Karpas-422 (cell line): ENCODE measurements at places on chromosomes 2 and 18. TPM values are rescaled to one million over a fixed set of nuclear protein-coding genes. Genes with fewer than 3 reads are reported as not detected.
A peak's percentile ranks its signal among the peaks of the same experiment; 100 is the strongest.

- no peak for DNase-seq
Observed at GRCh38 chr18:56067214-56067894, 479.4 kb upstream of the TCF4 start.

DNA sequence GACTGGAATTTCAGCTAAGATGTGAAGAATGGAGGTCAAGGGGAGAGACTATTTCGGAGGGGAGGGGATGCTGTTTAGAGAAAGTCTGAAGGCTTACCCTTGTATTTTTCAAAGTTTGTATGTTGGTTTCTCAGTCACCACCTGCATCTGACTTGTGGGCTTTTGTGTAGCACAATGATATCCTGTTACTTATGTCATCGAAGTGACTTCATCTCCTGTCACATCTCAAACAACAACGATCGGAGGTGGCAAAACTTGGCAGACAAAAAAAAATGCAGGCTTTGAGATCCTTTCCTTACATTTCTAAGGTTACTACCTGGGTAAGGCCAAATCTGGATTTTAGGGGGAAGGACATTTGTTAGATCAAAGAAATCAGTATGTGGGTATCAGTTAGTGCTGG lies 11.7 kb upstream of the CXCR4 start:
- H3K27me3 ChIP-seq = no peaks in the 10 kb centered on the region
- no peaks in the 10 kb centered on the region for H3K36me3 ChIP-seq
- no peak overlapping the region for H3K27ac ChIP-seq
- H3K4me1 ChIP-seq = peaks cover 33% of the 10 kb centered on the region

DNA sequence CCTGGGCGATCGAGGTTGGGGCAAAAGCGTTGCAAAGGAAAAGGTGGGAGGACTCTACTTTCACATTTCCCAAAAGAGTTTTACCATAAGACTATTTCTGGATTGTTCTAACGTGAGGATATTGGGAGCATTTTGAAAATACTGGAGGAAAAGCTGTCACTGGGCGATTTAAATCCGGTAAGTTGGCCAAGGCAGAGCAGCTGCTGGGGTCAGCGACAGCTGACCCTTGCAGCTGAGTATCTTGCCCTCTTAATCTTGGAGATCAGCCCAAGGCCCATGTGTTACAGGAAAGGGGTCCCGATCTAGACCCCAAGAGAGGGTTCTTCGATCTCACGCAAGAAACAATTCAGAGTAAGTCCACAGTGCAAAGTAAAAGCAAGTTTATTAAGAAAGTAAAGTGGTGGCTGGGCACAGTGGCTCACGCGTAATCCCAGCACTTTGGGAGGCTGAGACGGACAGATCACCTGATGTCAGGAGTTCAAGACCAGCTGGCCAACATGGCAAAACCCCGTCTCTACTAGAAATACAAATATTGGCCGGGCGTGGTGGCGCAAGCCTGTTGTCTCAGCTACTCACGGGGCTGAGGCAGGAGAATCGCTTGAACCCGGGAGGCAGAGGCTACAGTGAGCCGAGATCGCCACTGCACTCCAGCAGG lies 964 bp upstream of the ST3GAL5 start:
- no peaks in the 10 kb centered on the region for H3K36me3 ChIP-seq
- H3K4me3 ChIP-seq = peak overlapping the region; percentile 64
- 0 out of 2 replicates have a peak, but pooled peaks cover 2% of the 10 kb centered on the region for H3K27me3 ChIP-seq

DNA sequence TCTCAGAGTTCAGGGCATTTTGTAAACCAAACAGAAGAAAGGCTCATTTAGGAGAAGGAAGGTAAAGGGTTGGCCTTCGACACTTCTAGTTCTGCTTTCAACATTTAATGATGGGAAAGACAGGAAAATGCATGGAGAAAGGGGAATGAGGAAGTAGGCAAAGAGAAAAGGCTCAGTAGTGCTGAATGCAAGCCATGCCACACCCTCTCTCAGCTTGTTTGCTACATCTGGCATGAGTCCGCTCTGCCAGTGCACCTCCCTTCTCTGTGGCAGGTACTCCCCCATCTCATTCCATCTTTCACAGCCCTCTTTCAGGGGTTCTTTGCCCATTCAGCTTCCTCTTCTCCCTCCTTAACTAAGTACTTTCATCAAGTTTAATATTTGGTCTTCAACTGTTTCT lies 120.9 kb upstream of the ITGB6 start:
- no peak overlapping the region for H3K4me3 ChIP-seq
- H3K4me1 ChIP-seq = no peaks in the 10 kb centered on the region
- H3K27me3 ChIP-seq = no peaks in the 10 kb centered on the region
- no peak overlapping the region for H3K27ac ChIP-seq
- H3K36me3 ChIP-seq = no peaks in the 10 kb centered on the region
- no peak for DNase-seq

- no peaks in the 10 kb centered on the region for H3K36me3 ChIP-seq
- H3K4me3 ChIP-seq = no peak overlapping the region
- no peaks in the 10 kb centered on the region for H3K4me1 ChIP-seq
- no peak for DNase-seq
- no peak overlapping the region for H3K27ac ChIP-seq
Observed at GRCh38 chr2:42456126-42456839, 37.5 kb downstream of the KCNG3 start.

DNA sequence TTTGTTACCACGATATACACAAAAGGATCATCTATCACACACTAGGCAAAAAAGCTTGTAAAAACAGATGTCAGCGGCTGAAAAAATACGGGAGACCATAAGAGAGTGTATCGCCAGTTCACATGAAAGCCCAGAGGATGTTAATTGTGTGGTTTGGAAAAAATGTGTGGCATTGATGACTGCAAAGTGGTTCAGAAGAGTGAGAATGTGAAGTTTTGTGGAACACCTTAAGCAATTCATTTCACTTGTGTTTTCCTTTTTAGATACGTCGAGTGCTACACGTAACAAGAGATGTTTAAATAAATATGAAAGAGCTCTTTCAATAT lies 61.7 kb upstream of the DAPL1 start:
- H3K4me3 ChIP-seq = no peak overlapping the region
- H3K4me1 ChIP-seq = no peaks in the 10 kb centered on the region
- DNase-seq = no peak
- H3K27ac ChIP-seq = no peak overlapping the region
- H3K36me3 ChIP-seq = no peaks in the 10 kb centered on the region

- no peaks in the 10 kb centered on the region for H3K4me1 ChIP-seq
- no peak overlapping the region for H3K4me3 ChIP-seq
- no peaks in the 10 kb centered on the region for H3K36me3 ChIP-seq
- H3K27me3 ChIP-seq = no peaks in the 10 kb centered on the region
- no peak for DNase-seq
- H3K27ac ChIP-seq = no peak overlapping the region
Observed at GRCh38 chr18:49844903-49845302, 31.6 kb upstream of the ACAA2 start.

GRCh38 chr18:60667016-60667415 lies 294.4 kb upstream of the MC4R start:
- no peaks in the 10 kb centered on the region for H3K36me3 ChIP-seq
- H3K27me3 ChIP-seq = no peaks in the 10 kb centered on the region

DNA sequence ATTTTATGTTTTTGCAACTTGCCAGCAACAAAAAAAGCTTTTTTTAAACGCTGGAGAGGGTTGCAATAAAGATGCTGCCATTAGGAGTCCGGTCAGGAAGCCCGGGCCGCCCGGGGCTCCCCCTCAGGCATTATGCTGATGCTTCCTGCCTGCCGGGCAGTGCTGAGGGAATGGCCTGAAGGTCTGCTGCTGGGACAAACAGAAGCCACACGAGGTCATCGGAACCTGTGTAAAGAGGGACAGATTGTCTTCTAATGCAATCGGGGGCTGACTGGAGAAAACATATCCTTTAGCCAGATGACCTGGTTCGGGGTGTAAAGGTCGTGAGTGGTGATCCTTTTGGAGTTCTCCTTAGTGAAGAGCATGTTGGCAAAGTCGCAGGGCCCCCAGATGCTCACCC lies 2.3 kb downstream of the IMPA2 start:
- no peak overlapping the region for H3K27ac ChIP-seq
- H3K27me3 ChIP-seq = no peaks in the 10 kb centered on the region
- DNase-seq = no peak
- peaks cover 19% of the 10 kb centered on the region for H3K4me1 ChIP-seq
- H3K4me3 ChIP-seq = no peak overlapping the region

DNA sequence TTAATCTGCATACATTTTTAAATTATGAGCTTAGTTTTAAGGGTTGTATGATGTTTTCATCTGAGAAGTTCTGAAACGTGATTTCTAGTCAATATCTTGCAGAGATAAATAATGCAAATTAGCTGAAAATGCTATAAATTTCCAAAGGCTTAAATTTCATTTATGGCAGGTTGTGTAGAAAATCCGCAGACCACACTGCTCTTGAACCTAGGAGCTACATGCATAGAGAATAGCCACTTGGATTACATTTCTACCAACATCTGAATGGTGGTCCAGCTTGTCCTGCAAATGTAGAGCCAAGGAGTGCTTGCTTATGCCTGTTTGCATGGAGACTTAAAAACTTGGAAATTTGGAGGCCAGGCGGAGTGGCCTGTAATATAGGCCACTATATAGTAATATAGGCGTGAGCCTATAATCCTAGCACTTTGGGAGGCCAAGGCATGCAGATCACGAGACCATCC lies 6.8 kb downstream of the MAT2A start:
- H3K36me3 ChIP-seq = peaks cover 42% of the 10 kb centered on the region
- DNase-seq = peak; percentile 76
- H3K27me3 ChIP-seq = no peaks in the 10 kb centered on the region
- H3K27ac ChIP-seq = no peak overlapping the region

DNA sequence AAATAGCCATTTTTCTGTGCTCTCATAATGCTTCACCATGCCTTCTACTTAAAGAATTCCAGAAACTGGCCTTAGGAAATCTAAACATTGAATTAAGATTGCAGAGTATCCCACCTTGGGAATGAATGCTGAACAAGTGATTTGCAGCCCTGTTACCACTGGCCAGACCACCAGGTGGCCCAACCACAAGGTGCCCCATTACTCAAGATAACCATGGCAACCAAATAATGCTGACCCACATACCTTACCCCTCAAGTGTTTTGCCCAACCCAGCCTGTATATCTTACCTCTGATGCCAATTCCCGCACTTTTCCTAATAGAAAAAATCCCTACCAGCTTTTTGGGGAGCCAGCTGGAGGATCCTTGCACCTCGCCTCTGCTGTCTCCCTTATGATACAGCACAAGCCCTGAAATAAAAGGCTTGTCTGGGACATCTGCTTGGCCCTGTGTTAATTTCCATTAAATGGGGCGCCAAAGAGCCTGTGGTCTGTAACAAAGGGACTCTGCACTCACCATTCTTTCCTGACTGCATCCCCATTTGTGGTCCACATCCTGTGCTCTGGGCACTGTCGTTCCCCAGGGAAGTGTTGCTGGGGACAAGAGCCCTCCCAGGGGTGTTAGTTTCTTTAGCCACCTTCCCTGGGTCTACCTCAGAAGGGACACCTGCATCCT lies 17.3 kb upstream of the KCNF1 start:
- no peaks in the 10 kb centered on the region for H3K36me3 ChIP-seq
- DNase-seq = no peak
- H3K4me3 ChIP-seq = no peak overlapping the region
- no peaks in the 10 kb centered on the region for H3K4me1 ChIP-seq
- H3K27me3 ChIP-seq = no peaks in the 10 kb centered on the region
- no peak overlapping the region for H3K27ac ChIP-seq

GRCh38 chr2:28662468-28663181 lies 89.0 kb upstream of the PPP1CB start:
- no peak for DNase-seq
- H3K27ac ChIP-seq = no peak overlapping the region
- H3K4me3 ChIP-seq = no peak overlapping the region
- H3K36me3 ChIP-seq = no peaks in the 10 kb centered on the region

- peak overlapping the region; percentile 61; the same call in 1 of the 2 replicates for H3K4me3 ChIP-seq
- no peaks in the 10 kb centered on the region for H3K36me3 ChIP-seq
- no peak overlapping the region for H3K27ac ChIP-seq
- DNase-seq = no peak
- peaks cover 10% of the 10 kb centered on the region for H3K4me1 ChIP-seq
- H3K27me3 ChIP-seq = no peaks in the 10 kb centered on the region
Observed at GRCh38 chr2:28565720-28566295, 69.9 kb downstream of the PLB1 start.

DNA sequence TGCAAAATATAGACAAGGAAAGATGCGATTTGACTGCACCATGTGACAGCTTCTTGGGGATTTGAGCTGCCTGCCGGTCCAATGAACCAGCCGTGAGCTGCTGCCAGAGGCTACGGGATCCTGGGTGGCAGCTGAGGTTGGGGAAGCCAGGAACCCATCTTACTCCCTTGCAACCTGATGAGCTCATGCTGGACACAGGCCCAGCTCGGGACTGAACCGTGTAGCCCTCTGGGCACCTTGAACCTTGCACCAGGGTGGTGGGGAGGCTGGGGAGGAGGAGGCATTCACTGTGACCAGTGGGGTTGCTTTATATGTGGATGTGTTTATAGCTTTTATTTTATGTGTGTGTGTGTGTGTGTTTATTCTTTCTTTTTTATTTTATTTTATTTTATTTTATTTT lies 9.1 kb downstream of the ALPI start:
- no peak overlapping the region for H3K27ac ChIP-seq
- H3K36me3 ChIP-seq = no peaks in the 10 kb centered on the region
- no peak for DNase-seq
- no peak overlapping the region for H3K4me3 ChIP-seq

DNA sequence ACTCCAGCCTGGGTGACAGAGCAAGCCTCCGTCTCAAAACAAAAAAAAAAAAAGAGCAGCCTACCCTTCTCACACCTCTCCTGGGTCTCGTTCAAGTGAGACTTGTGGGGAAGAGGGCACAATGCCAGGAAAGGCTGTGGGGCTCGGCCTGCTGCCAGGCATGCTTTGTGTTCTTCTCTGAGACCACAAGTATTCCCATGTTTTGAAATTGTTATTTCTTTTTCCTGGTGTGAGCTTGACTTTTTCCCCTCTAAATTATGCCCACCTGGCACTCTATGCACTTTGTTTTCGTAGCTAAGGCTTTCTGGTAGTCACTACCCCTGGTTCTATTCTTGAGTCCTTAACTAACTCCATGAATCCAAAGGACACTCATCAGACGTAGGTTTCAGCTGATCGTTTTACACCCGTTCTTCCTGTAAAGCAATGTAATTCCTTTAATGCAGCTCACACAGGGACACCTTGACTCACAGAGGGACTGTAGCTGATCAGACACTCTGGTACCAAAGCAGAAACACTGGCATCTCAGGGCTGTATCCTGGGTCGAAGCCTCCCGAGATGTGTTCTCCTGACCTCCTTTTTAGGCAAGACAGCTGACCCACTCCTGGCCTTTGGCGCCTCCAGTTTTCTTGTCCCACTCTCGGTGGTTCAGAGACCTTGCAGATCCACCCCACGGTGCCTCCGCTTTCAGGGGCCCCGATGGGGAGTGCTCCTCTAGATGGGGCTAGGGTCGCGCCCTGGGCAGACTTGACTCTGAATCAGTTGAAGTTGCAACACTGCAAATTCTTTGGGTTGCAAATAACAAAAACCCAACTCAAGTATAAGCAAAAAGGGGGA lies 193.3 kb upstream of the AGAP1 start:
- no peaks in the 10 kb centered on the region for H3K4me1 ChIP-seq
- H3K27me3 ChIP-seq = no peaks in the 10 kb centered on the region
- H3K27ac ChIP-seq = no peak overlapping the region
- DNase-seq = no peak
- H3K4me3 ChIP-seq = no peak overlapping the region

The CEP192 gene
- 28.9 and 37.9 TPM in 2 replicates for total RNA-seq

The RBM43 gene
- total RNA-seq = 3.7 and 4.5 TPM in 2 replicates

The EFHD1 gene
- not detected in 2 replicates for total RNA-seq

The EVX2 gene
- not detected in 2 replicates for total RNA-seq
